NCI-H1105 (cell line): ENCODE measurements at places on chromosomes 3 and 15.

GRCh38 chr15:81155375-81156218, 21.5 kb downstream of the CFAP161 start:
- DNase-seq: no peak

- no peak for DNase-seq
Observed at GRCh38 chr15:52262364-52262763, 33.2 kb downstream of the MYO5C start.

- DNase-seq: no peak
Observed at GRCh38 chr3:170130532-170130931, 51.0 kb downstream of the PHC3 start.

DNA sequence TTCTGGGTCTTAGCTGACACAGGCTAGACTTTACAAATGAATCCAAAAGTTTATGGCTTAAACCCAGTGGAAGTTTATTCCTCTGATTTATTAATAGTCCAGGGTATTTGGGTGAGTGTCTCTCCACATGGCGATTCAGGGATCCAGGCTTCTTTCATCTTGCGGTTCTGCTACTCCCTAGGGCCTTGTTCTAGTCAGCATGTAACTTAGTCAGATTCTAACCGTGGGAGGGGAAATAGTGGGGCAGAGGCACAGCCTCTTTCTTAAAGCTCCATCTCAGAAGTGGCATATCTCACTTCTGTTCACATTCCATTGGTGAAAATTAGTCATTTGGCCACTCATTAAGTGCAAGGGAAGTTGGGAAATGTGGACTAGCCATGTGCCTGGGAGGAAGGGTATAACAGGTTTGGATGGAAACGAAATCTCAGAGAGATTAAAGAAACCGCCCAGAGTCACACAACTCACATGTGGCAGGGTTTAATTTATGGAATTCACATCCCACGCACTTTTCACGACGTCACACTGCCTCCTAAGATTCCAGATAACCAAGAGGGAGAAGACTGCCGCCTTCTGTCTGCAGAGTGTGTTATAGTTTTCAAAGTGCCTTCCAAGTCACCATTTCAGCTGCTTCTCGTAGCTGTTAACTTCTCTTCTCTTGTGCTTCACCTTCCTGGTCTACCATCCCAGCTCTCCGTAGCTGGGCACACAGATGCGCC, 11.4 kb upstream of the RASGRF1 start:
- DNase-seq: no peak

- DNase-seq: no peak
Observed at GRCh38 chr3:100665230-100665629, 44.1 kb upstream of the TFG start.

GRCh38 chr3:43958005-43958770, 267.4 kb downstream of the ABHD5 start:
- DNase-seq: no peak

- DNase-seq: no peak
Observed at GRCh38 chr3:53375019-53375418, 27.7 kb upstream of the DCP1A start.

- DNase-seq: no peak
Observed at GRCh38 chr15:84807228-84807627, 9.9 kb upstream of the ALPK3 start.

DNA sequence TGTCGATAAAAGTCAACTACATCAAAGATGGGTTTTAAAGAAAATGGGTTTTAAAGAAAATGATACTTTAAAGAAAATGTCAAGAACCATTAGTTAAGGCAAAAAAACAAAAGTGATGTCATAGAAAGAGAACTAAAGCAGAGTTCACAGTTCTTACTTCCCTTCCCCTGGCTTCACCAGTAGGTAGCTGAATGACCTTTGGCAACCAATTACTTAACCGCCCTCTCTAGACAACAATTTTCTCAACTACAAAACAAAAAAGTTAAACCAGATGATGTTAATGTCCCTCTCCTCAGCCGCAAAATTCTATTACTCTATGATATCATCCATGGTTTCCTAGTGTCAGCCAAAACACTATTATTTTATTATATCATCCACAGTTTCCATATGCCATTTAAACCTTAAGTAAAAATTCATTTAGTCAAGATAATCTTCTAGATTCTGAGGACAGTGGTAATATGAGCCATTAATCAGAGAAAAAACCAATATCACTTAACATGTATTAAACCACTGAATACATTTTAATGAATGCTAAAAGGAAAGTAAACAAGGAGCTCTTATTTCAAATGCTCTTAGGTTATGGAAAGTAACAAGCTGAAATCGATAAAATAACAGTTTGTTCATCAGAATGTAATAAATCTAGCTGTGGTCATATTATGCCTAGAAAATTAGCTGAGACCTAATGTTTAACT, 13.1 kb downstream of the RYK start:
- DNase-seq: peak; percentile 14

GRCh38 chr15:54066403-54066802, 88.2 kb downstream of the UNC13C start:
- DNase-seq: no peak

DNA sequence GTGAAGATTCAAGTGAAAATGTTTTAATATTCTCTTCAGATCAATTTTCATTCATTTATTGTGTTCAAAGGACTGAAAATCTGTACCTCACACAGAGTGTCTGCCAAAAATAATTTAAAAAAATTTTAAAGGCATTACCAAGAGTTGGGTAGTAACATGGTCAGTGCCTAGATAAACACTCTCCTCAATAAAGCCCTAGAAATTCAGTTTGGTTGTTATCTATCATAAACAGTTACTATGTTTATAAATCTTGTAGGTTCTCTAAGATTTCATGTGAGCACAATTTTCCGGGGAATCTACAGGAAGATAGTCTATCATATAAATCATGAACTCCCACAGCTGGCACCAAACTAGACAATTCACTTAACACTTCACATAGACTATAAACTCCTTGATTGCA, 128.6 kb downstream of the GSK3B start:
- DNase-seq: no peak

DNA sequence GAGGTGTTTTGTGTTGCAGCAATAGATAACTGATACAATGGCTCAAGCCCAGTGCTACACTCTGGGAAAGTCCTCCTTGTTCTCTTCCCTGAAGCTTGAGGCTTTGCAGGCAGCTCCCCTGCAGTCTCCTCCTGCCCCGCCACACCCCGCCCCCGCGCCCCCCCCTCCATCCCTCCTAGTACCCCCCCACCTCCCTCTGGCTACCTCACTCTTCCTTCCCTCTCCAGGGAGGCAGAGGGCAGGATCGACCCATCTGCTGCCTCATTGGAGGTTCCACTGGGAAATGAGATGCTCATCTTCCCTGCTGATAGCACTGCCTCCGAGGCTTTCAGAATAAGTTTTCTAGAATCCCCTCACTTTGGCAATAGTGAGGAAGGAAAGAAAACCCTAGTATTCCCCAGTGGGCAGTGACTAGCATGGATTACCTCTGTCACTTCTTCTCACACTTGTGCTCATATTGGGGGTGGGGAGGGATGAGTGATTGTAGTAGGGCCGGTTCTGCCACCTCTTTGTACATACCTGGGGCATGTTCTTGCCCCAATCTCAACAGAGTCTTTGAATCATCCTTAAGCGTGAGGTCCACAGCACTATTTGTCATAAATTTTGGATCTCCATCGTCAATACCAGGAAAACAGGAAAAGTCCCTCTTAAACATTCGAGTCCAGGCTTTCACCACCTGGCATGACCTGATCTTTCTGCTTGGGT, 16.3 kb upstream of the RAB7A start:
- no peak for DNase-seq

DNA sequence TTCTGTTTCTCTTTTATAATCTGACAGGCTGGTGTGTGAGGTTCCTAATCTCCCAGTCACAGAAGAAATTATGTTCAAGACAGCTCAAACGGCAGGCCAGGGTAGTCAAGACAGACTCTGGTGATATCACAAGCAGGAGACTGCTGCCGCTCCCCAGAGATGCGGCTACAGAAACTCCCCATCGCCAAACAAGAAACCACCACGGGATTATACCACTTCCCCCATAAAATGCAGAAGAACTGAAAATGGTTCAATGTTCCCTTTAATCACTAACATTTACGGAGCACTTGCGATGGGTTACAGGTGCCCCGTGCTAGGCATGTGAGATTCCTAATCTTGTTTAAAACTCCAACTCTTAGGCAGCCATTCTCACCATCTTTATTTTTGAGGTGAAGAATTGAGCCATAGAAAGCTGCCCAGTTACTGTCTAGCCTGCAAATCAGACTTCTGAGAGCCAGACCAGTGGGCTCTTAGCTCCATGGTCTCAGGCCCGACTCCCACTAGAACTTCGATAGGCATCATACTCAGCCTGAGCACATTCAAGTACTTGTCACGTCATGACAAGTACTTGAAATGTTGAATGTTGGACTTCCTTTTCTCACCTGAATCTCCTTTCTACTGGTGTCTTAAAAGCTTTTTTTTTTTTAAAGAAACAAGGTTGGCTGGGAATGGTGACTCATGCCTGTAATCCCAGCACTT, 58.4 kb downstream of the TBC1D2B start:
- DNase-seq: no peak

GRCh38 chr3:62665627-62666437, 209.4 kb downstream of the CADPS start:
- peak; percentile 3 for DNase-seq

GRCh38 chr3:139718415-139718814, 40.6 kb upstream of the NMNAT3 start:
- peak; percentile 28 for DNase-seq

- DNase-seq: no peak
Observed at GRCh38 chr3:100009276-100010086, 104.8 kb downstream of the FILIP1L start.

GRCh38 chr3:45180899-45181298, 34.7 kb upstream of the CDCP1 start:
- DNase-seq: no peak

- DNase-seq: no peak
Observed at GRCh38 chr15:20356444-20356910, 185.1 kb downstream of the GOLGA6L6 start.

DNA sequence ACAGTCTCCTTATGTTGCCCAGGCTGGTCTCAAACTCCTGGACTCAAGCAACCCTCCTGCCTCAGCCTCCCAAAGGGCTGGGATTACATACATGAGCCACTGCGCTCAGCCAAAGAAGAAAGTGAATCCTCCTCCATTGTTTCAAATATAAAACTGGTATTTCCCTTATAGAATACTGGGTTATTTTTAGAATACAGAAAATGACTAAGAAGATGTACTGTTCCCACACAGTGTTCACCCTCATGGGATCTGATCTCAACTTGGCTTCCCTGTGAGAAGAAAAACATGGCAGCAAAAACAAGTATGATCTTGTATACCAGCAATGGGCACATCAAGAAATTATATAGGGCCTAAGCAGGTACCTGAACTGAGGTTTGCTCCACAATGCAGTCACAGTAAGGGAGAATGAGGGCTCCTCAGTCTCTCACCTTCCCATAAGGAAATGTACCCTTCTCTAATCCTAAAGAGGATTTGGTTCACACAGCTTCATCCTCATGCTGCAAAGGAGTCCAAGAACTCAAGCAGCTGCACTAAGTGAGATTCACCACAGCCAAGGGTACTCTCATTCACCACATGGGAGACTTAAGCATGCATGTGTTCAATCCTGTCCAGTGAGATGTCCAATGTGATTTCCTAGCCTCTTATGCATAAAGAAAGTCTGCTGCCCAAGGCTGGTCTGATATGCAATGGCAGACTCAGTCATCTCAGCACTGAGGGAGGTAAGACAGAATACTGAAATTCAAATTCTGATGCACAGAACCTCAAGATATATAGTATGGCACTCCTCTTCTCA, 25.8 kb downstream of the USP4 start:
- DNase-seq: no peak

GRCh38 chr15:89003865-89004725, 84.2 kb upstream of the ABHD2 start:
- DNase-seq: no peak

DNA sequence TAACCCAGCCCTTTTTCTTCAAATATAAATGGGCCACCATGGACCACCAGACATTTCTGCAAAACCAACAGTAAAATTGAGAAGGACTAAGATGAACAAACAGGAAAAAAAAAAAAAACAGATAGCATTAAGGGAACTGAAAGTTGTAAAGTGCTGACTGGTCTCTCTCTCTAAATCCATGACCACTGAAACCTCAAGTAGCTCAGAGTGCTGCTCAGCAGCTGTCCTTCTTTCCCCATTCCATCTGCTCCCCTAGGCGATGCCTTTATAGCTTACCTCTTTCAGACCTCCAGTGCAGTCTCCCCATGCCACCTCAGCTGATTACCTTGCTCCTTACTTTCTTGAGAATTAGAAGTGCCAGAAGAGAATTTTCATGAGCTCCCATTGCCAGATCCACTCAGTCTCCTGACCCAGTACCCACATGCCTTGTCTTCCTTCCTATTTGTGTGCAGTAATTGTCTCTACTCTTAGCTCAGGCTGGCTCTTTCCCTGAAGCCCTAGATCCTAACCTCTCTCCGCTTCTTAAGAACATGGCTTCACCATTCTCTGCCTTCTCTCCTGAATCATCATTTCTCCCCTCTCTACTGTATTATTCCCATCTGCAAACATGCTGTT, 23.9 kb upstream of the XIRP1 start:
- DNase-seq: no peak

DNA sequence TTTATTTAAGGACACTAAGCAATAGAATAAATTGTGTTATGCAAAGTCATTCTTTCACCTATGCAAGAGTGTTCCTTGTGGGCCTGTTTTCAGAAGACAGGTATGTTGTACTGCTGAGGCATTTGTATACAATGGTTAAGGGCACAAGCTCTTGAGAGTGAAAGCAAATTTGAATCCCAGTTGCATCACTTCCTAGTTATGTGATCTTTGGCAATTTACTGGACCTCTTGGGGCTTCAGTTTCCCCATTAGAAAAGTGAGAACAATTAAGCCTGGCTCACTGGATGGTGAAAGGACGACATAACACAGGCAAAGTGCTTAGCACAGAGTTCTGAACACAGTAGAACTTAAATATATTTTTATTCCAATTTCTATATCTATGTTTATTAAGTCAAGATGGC, 117.4 kb downstream of the EFHB start:
- DNase-seq: no peak

DNA sequence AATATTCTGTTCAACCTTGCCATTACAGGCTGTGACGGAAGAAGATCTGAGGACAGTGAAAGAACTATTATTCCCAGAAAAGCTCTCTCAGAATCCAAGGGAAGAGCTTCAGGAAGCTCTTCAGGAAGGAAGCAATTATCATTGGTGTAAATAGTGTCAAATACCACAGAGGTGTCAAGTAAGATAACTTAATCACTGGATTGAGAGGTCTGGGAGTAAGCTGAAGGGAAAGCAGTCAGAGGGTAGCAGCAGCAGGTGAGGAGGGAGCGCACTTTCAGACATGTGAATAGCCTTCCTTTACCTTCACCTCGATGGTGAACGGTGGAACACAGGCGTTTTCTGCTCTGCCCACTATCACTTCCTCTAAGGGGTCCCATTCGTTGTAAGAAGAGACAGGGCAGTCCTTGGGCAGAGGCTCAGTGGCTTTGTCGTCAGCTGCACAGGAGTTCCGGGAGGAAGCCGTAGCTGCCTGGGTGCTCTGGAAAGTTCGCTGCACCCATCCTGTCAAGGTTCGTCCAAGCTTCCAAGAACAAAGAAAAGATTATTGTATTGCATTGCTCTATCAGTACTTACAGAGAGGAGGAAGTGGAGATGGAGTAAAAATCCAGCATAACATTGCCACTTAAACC, 1.9 kb downstream of the GATM start:
- no peak for DNase-seq
